ENCODE measurements at places on chromosomes 3 and 15. TPM values are rescaled to one million over a fixed set of nuclear protein-coding genes. Genes with fewer than 3 reads are reported as not detected.

DAZL gene
- not detected for total RNA-seq

ZPLD1 gene
- not detected for total RNA-seq

KNG1 gene
- not detected for total RNA-seq

ARHGAP31 gene
- total RNA-seq: 0.03 TPM

CPN2 gene
- not detected for total RNA-seq

DNA sequence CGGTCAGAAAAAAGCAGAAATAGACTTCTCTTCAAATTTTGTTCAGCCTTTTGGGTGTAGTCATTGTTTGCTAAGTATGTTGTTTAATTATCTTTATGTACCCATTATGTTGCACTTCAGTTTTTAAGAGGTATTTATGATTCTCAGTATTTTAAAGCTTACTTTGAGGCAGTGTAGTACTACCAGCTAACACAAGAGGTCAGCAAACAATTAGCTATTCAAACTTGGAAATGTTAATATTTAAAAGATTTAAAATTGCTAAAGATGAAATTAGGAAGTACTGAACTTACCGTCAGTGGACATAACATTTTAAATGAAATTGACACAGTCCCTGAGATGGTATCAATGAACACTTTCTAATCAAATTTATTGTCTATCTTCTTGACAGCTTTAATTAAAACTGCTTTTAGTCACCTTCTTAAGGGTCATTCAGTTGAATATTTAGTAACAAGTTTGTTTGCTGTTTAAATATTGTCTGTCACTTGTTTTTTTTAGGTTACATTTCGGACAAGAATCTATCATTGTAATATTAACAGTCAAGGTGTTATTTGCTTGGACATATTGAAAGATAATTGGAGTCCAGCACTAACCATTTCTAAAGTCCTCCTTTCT, 28.1 kb downstream of the NKIRAS1 start:
- DNase-seq: peak; percentile 30

- DNase-seq: no peak
These were observed 55.5 kb upstream of the ATP11B start for GRCh38 chr3:182737825-182738224.

- no peak for DNase-seq
These were observed 37.3 kb upstream of the PTPN23 start for GRCh38 chr3:47343471-47343971.

- DNase-seq: no peak
These were observed 14.3 kb downstream of the ZBTB38 start for GRCh38 chr3:141382571-141382970.

Data from HT-29 (cell line).